Tracheal epithelial cell (primary cell): ENCODE measurements at places on chromosomes 2 and 18. TPM values are rescaled to one million over a fixed set of nuclear protein-coding genes. Genes with fewer than 3 reads are reported as not detected.

XDH gene
- 3.2 and 11.3 TPM in 2 replicates for total RNA-seq

ACADL gene
- total RNA-seq, result 0.21 and 0.48 TPM in 2 replicates

CGREF1 gene
- total RNA-seq, result 8.7 TPM in 1 of 2 replicates, not detected in the other

TOGARAM2 gene
- under 0.01 TPM in 1 of 2 replicates, not detected in the other for total RNA-seq

KRTCAP3 gene
- total RNA-seq, result 28.0 and 28.6 TPM in 2 replicates

MEP1B gene
- total RNA-seq, result not detected in 2 replicates

DLGAP1 gene
- 0.21 and 0.72 TPM in 2 replicates for total RNA-seq

NOL4 gene
- total RNA-seq, result under 0.01 TPM in 1 of 2 replicates, not detected in the other

FBLN7 gene
- 0.96 TPM in 1 of 2 replicates, not detected in the other for total RNA-seq

OR6B2 gene
- total RNA-seq, result not detected in 2 replicates

DSC3 gene
- total RNA-seq, result 260 and 288 TPM in 2 replicates

EPB41L3 gene
- 0.43 and 12.5 TPM in 2 replicates for total RNA-seq

TXNDC2 gene
- total RNA-seq, result not detected in 2 replicates

IL36G gene
- 0.43 and 41.4 TPM in 2 replicates for total RNA-seq

ANKRD39 gene
- total RNA-seq, result 4.1 and 5.1 TPM in 2 replicates

CXCR1 gene
- not detected in 2 replicates for total RNA-seq

MGAT4A gene
- 2.4 and 4.3 TPM in 2 replicates for total RNA-seq

AQP4 gene
- total RNA-seq, result under 0.01 and 0.72 TPM in 2 replicates

VRK2 gene
- total RNA-seq, result 48.0 and 58.6 TPM in 2 replicates

SIX3 gene
- total RNA-seq, result not detected in 2 replicates

SCG2 gene
- 0.21 and 0.24 TPM in 2 replicates for total RNA-seq

LRP1B gene
- under 0.01 TPM in 1 of 2 replicates, not detected in the other for total RNA-seq

SEMA4F gene
- total RNA-seq, result 5.8 and 8.7 TPM in 2 replicates

CHST9 gene
- 0.72 and 1.3 TPM in 2 replicates for total RNA-seq

SPAG16 gene
- 20.0 and 23.0 TPM in 2 replicates for total RNA-seq
